Pancreas (tissue), 10 donors: ENCODE measurements at places on chromosomes 2 and 18. TPM values are rescaled to one million over a fixed set of nuclear protein-coding genes. Genes with fewer than 3 reads are reported as not detected.

FEV gene
- total RNA-seq: 3.1 TPM

NIF3L1 gene
- total RNA-seq: 6.6 TPM

CYTIP gene
- 1.2 TPM for total RNA-seq

SPDYA gene
- total RNA-seq: 0.38 TPM

CHST10 gene
- total RNA-seq: 4.3 TPM

GRCh38 chr2:156522864-156523440 is 86.8 kb downstream of the GPD2 start:
- DNase-seq: no peak

GRCh38 chr2:28424799-28425463 is 32.3 kb downstream of the FOSL2 start:
- DNase-seq: no peak

GRCh38 chr18:62026586-62026985 is 133.8 kb upstream of the RNF152 start:
- DNase-seq: no peak

GRCh38 chr2:159706385-159706980 is 5.8 kb upstream of the MARCHF7 start:
- DNase-seq: no peak

DNA sequence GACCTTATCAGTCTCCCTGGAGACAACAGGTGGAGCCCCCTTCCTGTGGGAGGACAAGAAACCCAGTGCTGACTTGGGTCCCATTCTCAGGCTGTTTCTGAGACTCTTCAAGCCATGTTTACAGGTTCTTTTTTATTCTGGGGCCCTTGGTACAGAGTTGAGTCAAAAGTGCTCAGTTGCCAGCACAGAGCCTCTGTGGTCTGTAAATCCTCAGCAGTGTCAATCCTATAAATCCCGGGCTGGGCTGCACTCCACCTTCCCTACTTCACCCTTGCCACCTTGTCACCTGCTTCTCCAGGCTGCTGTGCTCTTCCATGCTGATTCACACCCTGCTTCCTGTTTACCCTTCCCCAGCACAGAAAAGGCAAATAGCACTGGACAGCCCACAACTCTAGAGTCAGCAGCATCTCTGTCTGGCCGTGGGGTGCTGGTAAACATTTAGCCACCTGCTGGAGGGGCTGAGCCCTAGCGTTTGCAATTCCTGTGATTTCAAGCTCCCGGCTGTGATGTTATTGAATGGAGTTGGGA is 74.7 kb downstream of the TNFRSF11A start:
- DNase-seq: no peak

GRCh38 chr2:150141226-150142001 is 346.1 kb downstream of the RND3 start:
- no peak for DNase-seq

- DNase-seq: no peak
These were observed 1429.1 kb downstream of the LRP1B start for GRCh38 chr2:140701726-140702125.

- DNase-seq: no peak
These were observed 159.2 kb upstream of the DTNA start for GRCh38 chr18:34550902-34551301.

DNA sequence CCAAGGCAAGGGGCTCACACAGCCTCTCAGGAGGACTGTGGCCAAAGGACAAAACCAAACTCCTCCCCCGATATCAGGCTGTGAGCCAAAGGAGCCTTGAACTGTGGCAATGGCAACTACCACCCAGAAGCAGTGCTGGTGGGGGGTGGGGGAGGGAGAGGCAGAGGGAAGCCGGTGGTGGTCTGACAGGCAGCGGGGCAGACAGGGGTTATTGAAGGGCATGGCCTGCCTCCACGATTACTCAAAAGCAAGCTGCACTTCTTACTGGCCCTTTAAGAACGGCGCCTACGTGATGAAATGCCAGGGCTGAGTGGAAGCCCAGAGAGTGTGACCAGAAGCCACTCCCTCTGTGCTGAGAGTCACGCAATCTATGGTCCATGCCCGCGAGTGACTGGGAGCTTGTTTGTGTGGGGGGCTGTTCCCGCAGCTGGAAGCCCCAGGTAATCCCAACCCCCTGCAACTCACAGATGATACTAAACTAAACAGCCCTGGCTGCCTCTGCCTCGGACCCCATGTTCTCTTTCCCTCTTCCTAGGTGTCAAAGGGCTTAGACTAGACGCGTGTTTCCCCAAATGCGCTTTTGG is 128.2 kb upstream of the CXCR4 start:
- peak; percentile 29 for DNase-seq

DNA sequence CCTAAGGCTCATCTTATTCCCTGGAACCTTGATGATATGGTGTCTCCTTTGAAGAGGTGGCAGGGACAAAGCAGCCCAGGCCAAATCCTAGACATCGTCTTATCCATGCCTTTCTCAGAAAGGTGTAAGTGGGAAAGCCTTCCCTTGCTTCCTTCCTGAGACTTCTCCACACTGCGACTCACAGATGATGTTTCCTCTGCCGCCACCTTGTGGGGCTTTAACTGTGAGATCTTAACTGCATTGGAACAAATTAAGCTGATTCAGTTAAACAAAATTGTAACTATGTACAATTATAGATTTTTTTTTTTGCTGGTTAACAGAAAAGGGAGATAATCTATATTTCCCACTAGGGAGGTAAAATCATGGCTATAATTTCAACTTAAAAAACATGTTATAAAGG is 10.0 kb upstream of the GCA start:
- no peak for DNase-seq

- DNase-seq: no peak
These were observed 284.1 kb upstream of the CYP26B1 start for GRCh38 chr2:72431737-72432136.

DNA sequence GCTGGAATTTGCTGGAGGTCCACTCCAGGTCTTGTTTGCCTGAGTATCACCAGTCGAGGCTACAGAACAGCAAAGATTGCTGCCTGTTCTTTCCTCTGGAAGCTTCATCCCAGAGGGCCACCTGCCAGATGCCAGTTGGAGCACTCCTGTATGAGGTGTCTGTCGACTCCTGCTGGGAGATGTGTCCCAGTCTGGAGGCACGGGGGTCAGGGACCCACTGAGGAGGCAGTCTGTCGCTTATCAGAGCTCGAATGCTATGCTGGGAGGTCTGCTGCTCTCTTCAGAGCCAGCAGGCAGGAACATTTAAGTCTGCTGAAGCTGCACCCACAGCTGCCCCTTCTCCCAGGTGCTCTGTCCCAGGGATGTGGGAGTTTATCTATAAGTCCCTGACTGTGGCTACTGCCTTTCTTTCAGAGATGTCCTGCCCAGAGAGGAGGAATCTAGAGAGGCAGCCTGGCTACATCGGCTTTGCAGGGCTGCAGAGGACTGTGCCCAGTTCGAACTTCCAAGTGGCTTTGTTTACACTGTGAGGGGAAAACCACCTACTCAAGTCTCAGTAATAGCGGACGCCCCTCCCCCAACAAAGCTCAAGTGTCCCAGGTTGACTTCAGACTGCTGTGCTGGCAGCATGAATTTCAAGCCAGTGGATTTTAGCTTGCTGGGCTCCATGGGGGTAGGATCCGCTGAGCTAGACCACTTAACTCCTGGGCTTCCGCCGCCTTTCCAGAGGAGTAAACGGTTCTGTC is 301.1 kb downstream of the ERBB4 start:
- DNase-seq: no peak

DNA sequence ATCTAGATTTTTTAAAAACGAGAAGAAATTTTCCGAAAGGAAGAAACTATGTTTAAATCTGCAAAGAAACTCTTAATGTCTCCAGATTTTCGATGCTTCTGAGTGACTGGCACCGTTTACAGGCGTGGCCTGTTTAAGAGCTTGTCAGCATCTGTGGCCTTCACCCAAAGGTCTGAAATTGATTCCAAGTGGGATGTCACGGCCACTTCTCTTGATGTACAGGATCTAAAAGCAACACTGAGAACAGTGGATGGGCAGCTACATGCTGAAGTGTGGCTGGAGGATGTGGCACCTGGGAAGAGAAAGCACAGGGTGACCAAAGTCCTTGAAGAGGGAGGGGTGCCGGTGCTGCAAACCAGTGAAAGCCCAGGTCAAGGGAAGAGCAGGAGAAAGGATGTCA is 28.0 kb downstream of the EMILIN2 start:
- DNase-seq: no peak

DNA sequence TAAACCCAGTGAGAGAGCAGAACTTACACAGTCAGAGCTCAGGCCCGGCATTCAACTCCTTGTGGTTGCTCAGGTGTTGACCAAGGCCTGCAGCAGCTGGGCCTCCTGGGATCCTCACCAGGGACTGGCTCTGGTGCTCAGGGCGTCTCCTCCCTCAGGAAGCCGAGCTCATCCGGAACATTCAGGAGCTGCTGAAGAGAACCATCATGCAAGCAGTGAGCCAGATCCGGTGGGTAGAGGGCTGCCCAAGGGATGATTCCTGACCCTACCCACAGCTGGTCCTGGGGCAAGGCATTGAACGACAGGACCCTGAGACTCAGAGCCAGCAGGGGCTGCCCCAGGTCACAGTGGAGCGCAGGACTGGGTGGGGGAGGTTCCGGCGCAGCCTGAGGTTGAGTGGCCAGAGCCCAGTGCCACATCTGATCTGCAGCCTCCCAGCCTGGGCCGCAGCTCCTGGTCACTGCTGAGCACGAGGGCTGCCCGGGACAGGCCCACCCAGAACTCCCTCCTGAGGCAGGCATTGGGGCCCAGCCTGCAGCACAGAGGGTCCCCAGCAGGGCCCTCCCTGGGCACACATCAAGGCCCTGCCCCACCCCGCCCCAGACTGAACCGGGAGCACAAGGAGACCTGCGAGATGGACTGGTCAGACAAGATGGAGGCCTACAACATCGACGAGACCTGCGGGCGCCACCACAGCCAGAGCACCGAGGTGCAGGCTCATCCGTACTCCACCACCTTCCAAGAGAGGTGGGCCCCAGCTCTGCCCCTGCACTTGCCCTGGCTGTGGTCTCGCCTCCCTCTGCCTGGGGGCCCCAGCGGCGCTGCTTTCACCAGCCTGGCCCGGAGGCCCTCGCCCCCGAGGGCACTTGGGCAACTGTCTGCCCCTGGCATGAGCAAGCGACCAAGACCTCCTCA is 2.4 kb downstream of the TEKT4 start:
- no peak for DNase-seq

- no peak for DNase-seq
These were observed 11.8 kb downstream of the CNOT11 start for GRCh38 chr2:101264360-101264939.
